ENCODE measurements at places on chromosomes 6 and 20.

DNA sequence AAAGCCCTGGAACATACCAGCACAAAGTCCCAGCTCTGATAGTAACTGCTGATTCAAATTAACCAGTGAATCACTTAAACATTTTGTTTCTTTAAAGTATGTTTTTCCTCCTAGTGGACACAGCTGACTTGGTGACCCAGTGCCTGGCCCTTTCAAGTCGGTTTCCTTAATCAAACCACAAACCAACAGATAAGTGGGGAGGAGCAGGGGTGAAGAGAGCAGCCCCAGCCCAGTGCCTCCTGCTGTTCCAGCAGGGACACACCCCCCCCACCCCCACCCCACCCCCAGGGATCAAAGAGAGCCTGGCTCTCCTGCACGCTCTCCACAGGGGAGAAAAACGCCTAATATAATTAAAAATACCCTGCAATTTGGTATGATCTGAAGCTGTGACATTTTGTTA lies 55.4 kb upstream of the TBXT start:
- no peak for DNase-seq

DNA sequence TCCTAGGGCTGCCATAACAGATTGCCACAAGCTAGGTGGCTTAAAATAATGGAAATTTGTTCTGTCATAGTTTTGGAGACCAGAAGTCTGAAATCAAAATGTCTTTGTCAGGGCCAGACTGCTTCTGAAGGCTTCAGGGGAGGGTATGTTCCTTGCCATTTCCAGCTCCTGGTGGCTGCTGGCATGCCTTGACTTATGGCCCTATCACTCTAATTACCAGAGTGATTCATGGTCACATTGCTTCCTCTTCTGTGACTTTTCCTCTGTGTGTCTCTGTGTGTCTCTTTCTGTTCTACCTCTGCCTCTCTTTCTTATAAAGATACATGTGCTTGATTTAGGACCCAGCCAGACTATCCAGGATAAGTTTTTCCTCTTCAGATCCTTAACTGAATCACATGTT lies 635.2 kb upstream of the IMPG1 start:
- no peak for DNase-seq

DNA sequence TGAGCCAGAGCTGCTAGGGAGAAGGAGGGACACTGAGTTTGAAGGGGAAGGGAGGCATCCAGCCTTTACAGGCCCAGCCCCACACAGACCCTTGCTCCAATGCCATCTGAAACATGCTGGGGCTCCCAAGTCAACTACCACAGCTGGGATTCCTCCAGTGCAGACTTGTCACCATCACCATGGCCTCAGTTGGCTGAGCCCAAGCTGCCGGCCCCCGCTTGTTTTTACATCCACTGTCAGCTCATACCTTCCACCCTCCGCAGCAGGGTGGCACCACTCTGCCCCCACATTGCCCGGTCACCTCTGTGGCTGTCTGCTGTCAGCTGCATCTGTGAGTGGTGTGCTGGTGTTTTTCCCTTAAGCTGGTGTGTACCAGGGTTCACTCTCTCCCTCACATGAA lies 26.1 kb downstream of the GFOD1 start:
- DNase-seq, result no peak

GRCh38 chr6:22098601-22099031 lies 198.2 kb downstream of the PRL start:
- no peak for DNase-seq

DNA sequence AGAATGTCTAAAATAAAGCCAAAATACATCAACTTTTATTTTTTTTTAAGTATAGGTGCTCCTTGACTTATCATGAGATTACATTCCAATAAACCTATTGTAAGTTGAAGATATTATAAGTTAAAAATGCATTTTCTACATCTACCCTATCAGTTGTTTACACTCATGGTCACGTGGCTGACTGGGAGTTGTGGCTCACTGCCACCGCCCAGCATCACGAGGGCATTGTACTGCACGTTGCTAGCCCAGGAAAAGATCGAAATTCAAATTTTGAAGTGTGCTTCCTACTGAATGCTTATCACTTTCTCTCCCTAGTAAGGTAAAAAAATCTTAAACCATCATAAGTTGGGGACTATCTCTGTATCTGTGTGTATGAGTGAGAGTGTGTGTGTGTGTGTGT lies 126.6 kb upstream of the RIN2 start:
- no peak for DNase-seq

Measured in activated naive CD8-positive, alpha-beta T cell treated with anti-CD3 and anti-CD28 coated beads, Interleukin-2, amount 50 U/mL, for 16 hours (primary cell).